ENCODE measurements at places on chromosomes 16 and 17.

DNA sequence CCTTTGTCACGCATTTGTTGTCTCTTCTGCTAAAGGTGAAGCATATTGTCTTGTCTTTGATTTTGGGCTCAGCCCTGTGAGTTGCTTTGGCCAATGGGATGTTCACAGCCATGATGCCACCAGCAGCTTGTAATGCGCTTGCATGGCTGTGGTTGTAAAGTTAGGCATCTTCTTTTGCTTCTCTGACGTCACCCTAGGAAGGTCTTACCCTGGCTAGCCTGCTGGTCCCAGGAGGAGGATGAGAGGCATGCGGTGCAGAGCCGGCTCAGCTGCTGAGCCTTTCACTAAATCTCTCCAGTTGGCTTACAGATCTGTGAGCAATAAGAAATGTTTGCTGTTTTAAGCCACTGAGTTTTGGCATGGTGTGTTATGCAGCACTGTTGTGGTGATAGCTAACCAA lies 40.8 kb downstream of the IRX6 start:
- DNase-seq = no peak

DNA sequence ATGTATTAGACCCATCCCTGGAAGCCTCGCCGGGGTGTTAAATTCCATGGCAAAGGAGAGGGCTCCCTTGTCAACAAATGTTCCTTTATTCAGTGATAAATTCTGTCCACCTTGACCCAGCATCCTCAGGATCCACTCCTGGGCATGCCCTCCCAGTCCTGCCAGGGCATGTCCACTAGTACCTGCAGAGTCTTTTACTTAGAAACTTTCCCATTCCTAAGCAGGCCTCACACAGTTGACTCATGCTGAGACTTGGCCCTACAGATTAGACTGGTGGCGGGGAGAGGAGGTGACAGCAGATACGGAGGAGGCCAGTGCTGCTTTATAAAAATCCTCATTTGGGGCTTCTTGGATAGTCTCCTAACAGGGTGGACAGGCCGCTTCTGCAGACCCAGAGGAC lies 88.8 kb downstream of the CYLD start:
- no peak for DNase-seq

GRCh38 chr17:8698162-8698971 lies 46.3 kb downstream of the CCDC42 start:
- no peak for DNase-seq

- no peak for DNase-seq
These were observed 110.1 kb downstream of the ADAMTS18 start for GRCh38 chr16:77324729-77325128.

- no peak for DNase-seq
These were observed 23.0 kb upstream of the PLCG2 start for GRCh38 chr16:81755915-81756614.

- no peak for DNase-seq
These were observed 21.2 kb downstream of the ZNF469 start for GRCh38 chr16:88403794-88404581.

GRCh38 chr17:54891176-54891821 lies 9.4 kb upstream of the TOM1L1 start:
- no peak for DNase-seq

DNA sequence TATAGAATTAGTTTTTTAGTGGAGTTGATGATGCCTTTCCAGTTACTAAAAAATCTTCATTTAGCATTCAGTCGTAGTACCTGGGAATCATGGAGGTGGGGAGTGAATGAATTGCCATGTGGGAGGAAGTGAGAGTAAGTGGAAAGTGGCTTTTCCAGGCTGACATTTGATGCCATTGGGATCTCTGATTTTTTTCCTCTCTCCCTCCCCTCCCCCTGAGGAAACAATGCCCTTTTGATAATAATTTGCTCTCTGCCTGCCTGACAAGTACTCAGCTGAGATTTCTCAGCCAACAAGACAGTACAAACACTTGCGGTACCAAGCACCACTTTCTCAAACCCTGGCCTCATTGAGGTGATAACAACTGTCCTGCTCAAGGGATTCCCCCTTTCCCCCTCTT lies 2.2 kb downstream of the UBE2Z start:
- no peak for DNase-seq

- DNase-seq = no peak
These were observed 45.4 kb downstream of the CLEC19A start for GRCh38 chr16:19330841-19331397.

DNA sequence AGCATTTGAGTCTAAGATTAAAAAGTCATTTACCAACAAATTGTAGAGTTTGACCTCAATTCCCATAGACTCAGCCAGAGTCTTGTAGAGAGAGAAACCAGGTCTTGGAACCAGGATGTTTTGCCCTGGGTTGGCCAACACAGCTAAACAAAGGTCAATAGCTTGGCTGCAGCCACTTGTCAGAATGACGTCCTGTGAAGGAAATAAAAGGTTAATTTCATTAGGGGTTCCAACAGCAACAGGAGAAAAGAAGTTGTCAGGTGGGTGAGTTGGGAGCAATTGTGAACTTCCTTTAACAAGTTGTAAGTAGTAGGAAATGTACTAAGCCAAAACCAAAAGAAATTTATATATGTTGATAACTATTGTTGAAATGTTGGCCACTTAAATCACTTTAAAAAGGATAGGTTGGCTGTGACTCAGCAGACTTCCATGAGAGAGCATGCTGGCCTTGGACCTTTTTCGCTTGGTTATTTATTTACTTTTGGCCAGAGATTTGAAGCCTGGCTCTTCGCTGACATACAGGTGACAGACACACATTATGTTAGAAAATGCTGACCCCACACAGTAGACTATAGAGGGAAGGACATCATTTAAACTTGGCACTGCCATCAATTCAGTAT lies 4.3 kb downstream of the TAT start:
- no peak for DNase-seq

- DNase-seq = no peak
These were observed 47.3 kb upstream of the DNAH17 start for GRCh38 chr17:78624324-78625151.

- no peak for DNase-seq
These were observed 31.5 kb downstream of the WWOX start for GRCh38 chr16:78130950-78131349.

DNA sequence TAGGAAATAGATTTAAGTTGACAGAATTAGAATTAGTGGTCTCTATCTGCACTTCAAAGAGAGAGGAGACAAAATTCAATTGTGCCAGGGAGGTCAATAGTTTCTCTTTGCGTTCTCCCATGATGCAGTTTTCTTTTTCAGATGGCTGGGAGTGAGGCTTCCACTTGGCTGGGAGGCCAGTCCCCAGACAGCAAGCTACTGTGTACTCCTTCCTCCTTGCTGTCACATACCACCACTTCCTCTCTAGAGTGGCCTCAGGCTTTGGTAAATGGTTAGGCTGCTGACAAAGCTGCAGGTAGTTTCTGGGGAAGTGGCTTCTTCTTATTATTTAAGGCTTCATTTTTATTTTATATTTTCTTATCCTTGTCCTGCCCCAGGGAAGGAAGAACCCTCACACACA lies 106.2 kb upstream of the HS3ST4 start:
- DNase-seq = no peak

- DNase-seq = no peak
These were observed 1.6 kb downstream of the SEZ6 start for GRCh38 chr17:29004081-29004692.

- DNase-seq = no peak
These were observed 65.2 kb upstream of the SMIM36 start for GRCh38 chr17:55576237-55576995.

GRCh38 chr17:79819085-79819484 lies 20.2 kb downstream of the CBX4 start:
- no peak for DNase-seq

GRCh38 chr16:86033016-86033474 lies 134.1 kb downstream of the IRF8 start:
- DNase-seq = no peak

Measured in stimulated activated CD8-positive, alpha-beta memory T cell treated with anti-CD3 and anti-CD28 coated beads, Interleukin-7, amount 100 ng/mL, for 1 hour (primary cell).